ENCODE measurements at places on chromosomes 12 and 14. TPM values are rescaled to one million over a fixed set of nuclear protein-coding genes. Genes with fewer than 3 reads are reported as not detected.

The LGR5 gene
- total RNA-seq: not detected

The E2F7 gene
- total RNA-seq: 7.3 TPM

The PLCZ1 gene
- not detected for total RNA-seq

The TMEM63C gene
- not detected for total RNA-seq

The RD3L gene
- not detected for total RNA-seq

The SSTR1 gene
- 0.33 TPM for total RNA-seq

The GLS2 gene
- total RNA-seq: 0.51 TPM

The SPIC gene
- total RNA-seq: not detected

The JPH4 gene
- total RNA-seq: not detected
